ENCODE measurements at places on chromosomes 12 and 14.

GRCh38 chr14:54813081-54813480, 89.5 kb downstream of the GCH1 start:
- DNase-seq = no peak

- DNase-seq = no peak
These were observed 12.2 kb downstream of the SLC48A1 start for GRCh38 chr12:47785036-47785886.

- DNase-seq = no peak
These were observed 344.4 kb upstream of the ATXN7L3B start for GRCh38 chr12:74193191-74193590.

GRCh38 chr12:128603573-128604115, 220.1 kb downstream of the SLC15A4 start:
- no peak for DNase-seq

DNA sequence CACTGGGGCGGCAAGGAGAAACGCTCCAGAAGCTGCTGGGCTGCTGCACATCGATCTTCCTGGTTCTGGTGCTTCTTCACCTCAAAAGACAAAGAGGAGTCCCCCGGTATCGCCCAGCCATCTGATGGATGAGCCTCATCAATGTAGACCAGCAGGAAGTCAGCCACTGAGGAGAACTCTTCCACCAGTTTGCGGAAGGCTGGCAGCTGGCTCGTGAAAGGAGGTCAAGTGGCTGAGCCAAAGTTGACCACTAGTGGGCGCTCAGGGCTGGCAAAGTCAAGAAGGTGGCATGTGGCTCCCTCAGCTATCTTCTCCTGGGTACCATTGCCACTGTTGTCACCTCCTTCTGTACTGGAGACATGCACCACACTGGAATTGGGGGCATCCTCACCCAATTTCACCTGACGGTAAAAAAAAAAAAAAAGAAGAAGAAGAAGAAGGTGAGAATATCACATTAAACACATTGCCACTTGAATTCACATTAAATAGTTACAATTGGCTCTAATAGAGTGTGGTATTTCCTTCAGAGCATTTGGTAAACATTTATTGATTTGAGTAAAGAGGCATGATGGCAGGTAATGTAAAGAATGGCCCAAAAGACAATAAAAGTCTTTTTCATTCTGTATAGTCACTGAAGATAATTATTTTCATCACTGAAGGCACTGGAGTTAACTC, 8.3 kb downstream of the DIO2 start:
- peak; percentile 14 for DNase-seq

DNA sequence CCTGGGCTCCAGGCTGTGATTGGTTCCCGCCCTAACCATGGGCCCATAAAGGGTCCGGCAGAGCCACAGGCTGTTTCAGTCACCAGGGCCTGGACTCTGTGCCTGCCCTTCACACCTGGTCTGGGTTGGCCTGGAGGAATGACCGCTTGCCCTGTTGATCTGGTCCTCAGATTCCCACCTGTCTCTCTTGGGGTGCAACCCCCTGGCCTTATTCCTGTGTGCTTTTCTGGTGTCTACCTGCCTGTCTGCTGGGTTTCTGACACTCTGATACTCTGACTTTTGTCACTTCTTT, 2.9 kb upstream of the KRT83 start:
- DNase-seq = no peak

GRCh38 chr12:110266381-110266960, 14.6 kb upstream of the ATP2A2 start:
- no peak for DNase-seq

DNA sequence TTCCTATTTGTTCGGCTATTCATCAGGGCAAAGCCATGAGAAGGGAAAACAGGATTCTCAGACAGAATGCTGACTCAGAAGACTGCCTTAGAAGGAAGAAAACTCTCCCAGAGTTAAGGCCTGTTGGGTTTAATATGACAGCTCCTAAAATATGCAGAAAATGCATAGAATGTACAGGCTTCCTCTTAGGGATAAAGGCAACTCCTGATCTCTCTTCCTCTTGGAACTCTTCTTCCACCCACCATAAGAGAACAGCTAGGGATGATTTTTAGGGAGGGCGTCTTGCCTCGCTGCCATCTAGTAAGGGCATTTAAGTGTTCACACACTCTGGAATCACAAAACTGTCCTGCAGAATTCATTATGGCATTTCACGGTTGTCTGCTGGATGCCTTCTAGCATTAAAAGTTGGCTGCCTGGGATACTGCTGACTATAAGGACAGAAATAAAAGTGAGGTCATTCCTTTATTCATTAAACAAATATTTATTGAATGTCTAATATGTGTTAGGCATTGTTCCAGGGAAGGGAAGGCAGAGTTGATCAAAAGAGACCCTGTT, 73.7 kb downstream of the DCAF5 start:
- DNase-seq = no peak

- no peak for DNase-seq
These were observed 74.3 kb downstream of the MAP3K9 start for GRCh38 chr14:70735043-70735442.

DNA sequence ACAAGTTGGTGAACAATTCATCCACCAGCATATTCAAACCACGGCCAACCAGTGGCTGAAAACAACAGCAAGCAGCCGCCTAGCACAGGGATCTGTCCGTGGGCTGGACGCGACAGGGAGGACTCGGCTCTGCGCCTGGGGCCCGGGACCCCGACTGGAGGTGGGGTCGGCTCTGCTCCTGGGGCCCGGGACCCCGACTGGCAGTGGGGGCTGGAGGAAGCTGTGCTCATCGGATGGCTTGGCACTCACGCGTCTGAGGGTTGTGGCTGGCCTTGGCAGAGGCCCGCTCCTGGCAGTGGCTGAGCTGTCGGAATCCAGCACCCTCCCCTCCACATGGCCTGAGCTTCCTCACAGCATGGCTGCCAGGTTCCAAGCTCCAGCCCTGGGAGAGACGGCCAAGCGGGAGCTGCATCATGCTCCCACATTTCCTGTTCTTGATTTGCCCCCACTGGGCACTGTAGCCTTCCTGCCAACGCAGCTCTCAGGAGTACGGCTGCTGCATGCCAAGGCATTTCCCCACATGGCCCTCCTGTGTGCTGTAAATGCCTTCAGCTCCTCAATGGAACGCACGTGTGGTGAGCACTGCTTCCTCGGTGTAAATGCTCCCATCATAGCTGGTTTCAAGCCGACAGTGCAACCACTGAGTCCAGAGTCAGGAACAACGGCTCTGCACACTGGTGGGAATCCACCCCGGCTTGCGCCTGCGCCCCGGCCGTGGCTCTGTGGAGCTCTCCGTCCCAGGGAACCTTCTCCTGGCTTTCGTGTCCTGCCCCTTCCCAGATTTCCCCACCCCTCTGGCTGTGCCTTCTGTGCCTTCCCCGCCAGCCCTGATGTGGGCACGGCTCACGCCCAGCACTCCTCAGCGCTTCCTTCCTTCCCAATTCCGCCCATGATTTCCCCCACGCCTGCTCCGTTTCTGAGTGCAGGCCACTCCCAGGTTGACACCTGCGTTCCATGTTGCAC, 7.3 kb upstream of the GALNT9 start:
- no peak for DNase-seq

DNA sequence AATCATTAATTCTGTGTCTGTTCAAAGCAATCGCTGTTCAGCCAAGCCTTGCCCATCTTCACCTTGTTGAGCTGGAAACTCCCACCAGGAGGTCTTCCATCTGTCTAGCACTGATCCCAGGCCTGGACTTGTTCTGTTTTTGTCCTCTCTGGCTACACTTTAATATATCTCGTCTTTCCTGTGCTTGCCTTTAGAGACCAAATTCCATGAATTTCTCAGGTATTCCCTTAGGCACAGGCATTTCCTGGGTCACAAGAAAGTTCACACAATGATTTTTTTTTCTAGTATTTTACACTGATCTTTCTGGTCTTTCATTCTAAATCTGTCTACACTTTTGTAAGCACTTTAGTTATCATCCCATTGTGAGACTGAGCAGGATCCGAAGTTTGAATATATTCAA, 116.4 kb upstream of the CCND2 start:
- no peak for DNase-seq

- no peak for DNase-seq
These were observed 73.6 kb upstream of the DNM1L start for GRCh38 chr12:32605326-32606095.

DNA sequence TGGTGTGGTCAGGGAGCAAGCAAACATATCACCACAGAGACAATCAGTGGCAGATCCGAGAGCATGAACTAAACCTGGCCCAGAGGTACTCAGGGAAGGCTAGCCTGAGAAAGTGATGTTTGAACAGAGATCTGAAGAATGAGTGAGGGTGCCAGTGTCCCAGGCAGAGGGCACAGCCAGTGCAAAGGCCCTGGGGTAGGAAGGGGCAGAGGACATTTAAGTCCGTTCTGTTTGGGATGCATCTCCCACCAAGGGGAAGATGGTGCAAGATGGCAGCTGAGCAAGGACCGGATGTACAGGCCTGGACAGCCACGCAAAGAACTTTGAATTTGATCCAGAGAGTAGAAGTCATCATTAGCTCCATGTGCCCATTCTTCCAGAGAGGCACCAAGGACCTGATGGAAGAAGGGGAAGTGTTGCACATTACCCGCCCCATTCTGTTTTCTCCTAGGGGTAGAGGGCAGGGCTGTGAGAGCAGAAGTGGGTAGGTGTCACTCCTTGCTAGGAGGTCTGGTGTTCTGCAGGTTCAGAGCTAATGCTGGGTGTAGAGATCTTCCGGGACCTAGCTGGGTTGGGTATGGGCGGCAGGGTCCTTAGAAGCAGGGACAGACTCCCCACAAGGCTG, 3.9 kb downstream of the DTX1 start:
- no peak for DNase-seq

DNA sequence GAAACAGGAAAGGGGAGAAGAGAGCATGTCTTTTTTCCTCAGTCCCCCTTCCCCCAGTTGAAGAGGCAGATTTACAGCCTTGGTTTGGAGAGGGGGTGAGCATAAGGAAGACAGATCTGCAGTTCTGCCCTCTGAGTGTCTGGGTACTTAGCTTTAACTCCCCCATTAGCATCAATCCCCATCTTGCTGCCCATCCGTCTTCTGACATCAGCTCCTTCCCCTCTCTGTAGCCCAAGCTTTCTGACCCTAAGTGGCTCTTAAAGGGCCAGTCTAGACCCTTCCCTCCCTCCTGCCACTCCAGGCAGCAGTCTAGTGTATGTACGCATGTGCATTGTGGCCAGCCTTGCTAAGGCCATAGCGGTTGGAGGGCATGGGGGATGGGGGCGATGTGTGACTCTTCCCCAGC, 7.3 kb downstream of the GPR84 start:
- no peak for DNase-seq

- DNase-seq = no peak
These were observed 481 bp downstream of the MAX start for GRCh38 chr14:65101631-65102440.

DNA sequence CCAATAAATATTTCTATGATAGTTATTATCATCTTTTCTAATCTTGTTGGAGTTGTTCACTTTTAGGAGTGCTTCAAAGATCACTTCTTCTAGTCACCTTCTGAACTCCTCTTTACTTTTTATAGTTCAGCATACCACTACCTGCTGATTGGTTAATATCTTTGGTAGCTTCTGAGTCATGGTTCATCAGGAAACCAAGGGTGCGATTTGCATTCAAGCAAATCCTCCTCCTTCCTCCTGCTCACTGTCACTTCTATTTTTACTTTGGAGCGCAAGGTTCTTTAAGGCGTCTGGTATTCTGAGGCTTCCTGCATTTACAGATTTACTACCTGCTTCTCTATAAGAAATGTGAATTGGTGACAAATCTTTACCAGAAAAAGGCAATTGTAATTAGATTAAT, 24.0 kb downstream of the SYT1 start:
- DNase-seq = no peak

DNA sequence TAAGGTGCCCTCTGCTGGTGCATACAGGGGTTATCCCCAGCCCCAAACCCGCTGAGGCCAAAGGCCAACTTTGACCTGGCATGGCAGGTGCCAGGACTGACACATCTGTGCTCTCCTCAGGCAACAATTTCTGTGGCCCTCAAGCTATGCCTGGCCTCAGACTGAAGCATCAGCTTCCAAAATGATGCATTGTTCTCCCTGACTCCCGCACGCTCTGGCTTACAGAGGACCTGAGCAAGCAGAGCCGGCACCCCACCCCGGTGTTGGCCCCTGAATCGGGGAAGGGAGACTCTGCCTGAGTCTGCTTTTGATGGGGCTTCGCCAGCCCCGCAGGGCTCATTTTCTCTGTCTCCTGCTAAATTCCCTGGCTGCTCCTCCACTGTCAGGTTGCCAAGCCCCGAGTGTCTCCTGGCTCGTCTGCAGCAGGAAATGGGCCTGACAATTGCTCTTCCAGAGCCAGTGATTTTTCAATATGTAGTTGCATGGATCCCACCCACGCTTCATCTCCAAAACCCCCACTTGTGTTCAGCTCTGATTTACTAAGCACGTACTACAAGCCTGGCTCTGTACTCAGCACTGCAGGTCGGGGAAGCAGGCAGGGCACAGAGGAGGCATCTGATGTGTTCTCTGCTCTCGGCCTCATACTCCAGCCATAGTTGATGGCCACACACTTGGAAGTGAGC, 126.1 kb downstream of the SLC38A6 start:
- DNase-seq = no peak

DNA sequence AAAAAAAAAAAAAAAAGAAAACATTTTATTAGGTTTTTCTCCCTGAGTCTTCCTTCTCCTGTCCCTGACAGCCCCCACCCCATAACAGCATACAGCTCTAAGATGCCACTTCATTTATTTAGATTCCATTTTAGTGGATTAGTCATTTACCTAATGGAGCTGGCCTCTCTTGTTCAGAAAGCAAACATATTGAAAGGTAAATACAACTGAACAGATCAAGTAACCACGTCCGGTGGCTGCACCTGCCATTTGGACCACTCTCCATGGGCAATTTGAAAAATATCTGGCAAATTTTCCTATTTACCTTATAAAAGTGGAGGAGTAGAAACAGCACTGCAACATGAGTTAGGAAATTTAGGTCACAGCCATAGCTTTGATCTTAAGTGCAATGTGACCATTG, 254.6 kb downstream of the C12orf42 start:
- no peak for DNase-seq

DNA sequence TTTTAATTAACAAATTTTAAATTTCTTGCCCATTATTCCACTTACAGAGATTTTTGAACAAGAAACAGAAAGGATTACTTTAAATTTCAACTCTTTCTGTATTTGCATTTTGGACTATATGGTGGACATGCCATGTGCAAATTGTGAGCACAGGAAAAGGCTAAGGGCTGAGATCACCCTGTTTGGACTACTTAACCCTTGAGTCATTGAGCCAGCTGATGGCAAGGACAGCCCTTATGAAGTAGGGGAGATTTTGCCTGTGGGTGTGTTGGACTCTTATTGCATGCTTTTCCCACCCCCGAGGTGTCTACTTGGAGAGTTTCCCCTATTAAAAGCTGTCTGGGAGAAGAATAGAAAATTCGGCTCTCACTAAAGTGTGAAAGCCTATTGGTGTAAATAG, 17.2 kb downstream of the DERA start:
- no peak for DNase-seq

DNA sequence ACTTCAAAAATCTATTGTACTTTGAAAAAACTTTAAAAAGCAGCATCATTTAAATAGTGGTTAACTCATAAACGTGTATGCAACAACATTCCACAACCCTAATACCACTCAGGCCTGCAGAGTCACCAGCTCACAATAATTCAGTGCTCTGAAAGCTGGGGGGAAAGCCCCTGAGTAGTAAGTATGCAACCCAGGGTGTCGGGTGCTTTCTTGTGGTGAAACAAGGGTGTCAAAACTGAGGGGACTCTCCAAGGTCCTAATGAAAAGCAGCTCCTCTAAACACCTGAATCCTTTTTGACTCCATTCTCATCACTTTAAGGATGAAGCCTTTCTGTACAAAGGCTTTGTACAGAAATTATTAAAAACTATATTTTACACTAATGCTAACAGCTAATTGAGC, 33.7 kb downstream of the FGFR1OP2 start:
- peak; percentile 65 for DNase-seq

Data from stimulated activated naive CD8-positive, alpha-beta T cell treated with anti-CD3 and anti-CD28 coated beads, Interleukin-15, amount 100 ng/mL, for 72 hours (primary cell).